ENCODE measurements at places on chromosomes 5 and 9. TPM values are rescaled to one million over a fixed set of nuclear protein-coding genes. Genes with fewer than 3 reads are reported as not detected.

GRCh38 chr9:34520505-34521385 is 2.0 kb downstream of the ENHO start:
- no peak for ATAC-seq

GRCh38 chr5:108687595-108688200 is 60.0 kb upstream of the FER start:
- ATAC-seq, result no peak

ADRB2 gene
- total RNA-seq, result 11.8 TPM

GRCh38 chr9:16368237-16369087 is 502.0 kb downstream of the BNC2 start:
- no peak for ATAC-seq

SLC6A18 gene
- not detected for total RNA-seq

DNA sequence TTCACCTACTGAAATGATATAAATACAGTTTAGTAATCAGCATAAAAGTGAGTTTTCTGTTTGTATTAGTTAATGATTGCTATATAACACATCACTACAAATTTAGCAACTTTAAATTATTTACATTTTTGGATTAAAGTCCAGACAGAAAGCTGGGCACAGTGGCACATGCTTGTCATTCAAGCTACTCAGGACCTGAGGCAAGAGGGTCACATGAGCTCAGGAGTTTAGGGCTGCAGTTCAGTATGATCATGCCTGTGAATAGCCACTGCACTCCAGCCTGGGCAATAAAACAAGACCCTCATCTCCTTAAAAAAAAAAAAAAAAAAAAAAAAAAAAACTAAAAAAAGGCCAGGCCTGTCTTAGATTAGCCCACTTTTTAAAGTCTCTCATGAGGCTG is 273.6 kb upstream of the CTNND2 start:
- no peak for ATAC-seq

IL4 gene
- total RNA-seq, result not detected

SV2C gene
- total RNA-seq, result 0.16 TPM

GRCh38 chr5:18798058-18798457 is 1163.8 kb downstream of the TAF11L14 start:
- no peak for ATAC-seq

DNA sequence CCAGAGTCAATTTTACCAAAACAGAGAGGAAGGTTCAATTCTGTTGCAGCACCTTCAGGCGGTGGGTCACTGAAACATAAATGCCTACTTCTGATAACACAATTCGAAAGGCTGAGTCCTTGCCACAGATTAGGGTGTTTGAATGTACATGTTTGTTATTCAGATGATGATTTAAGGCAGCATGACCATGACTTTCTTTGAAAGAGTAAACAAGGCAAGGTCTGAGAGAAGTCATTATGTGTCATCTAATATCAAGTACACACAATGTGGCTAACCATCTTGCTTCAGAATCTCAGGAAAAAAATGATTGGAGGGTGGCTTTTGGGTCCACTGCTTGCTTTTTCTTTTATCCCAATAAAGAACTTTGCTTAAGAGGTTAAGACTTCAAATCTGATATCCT is 457.5 kb downstream of the TAF11L14 start:
- ATAC-seq, result no peak

DNA sequence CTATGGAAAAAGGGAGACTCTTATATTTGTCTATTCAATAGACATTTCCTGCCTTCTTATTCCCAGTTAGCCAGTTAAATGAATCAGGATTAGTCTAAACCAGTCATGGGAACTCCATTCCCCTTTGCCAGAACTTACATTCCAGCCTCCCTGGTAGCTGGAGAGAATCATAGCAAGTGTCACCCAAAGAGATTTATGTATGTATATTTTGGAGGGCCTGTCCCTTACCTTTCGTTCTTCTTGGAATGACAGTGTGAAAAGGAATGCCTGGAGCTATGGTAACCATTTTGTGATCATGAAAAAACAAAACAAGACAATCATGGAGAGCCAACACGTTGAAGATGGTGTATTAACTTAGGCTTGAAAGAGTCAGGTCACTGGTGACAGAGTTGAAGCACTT is 627.7 kb downstream of the CCDC171 start:
- no peak for ATAC-seq

PCDHGA11 gene
- 4.0 TPM for total RNA-seq

DNA sequence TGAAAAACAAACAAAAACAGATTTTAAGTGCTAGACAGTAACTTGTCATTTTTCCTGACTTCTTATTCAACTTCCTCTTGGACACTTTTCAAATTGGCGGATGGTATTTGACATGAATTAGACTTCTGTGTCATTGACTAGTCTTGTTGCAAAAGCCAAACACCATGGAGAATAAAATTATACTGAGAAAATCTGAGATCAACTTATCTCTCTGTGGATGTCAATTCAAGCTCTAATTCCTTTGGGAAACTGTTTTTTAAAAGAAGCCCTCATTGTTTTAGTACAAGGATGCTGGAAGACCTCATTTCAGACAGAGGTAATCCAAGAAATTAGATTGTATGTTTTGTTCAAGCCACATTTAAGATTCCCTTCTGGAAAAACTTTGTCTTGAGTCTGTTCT is 831.0 kb downstream of the SEMA5A start:
- ATAC-seq, result no peak

DNA sequence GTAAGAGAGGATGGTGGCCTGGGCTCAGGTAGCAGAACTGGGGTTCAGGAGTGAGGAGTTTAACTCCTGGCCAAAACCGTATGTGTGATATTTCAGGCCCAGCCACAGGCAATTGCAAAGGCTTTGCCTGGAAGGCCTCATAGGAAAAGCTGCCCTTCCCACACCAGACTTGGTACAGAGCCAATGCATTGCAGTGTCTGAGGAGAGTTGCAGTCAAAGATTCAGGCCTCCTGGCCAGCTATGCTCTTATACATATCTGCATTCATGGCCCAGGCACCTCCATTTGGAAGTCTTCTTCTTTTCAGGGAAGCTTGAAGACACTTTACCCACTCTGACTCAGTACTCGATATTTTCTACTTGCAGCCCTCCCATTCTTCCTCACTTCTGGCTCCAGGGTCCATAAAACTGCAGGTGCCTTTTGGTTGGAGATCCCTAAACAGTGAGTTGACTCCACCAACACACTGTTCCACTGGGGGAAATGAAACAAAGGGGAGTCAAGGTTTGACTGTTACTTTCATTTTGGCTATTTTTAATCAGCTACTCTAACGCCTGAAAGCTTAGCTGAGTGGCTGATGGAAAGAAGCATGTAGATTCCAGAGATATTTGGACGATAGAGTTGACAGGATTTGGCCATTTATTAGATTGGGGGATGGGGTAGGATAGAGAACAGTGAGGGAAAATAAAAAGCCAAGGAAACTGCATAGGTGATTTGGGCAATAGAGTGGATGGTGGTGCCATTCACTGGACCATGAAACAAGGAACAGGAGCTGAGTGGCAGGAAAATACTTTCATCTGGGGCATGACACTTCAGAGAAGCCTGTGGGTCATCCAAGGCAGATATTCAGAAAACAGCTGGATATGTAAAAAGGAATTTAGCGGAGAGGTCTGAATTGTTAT is 30.6 kb upstream of the IL33 start:
- peak; percentile 58 for ATAC-seq

DMRT3 gene
- not detected for total RNA-seq

- no peak for ATAC-seq
Measured at GRCh38 chr5:148746826-148747535, 79.4 kb upstream of the ADRB2 start.

DNA sequence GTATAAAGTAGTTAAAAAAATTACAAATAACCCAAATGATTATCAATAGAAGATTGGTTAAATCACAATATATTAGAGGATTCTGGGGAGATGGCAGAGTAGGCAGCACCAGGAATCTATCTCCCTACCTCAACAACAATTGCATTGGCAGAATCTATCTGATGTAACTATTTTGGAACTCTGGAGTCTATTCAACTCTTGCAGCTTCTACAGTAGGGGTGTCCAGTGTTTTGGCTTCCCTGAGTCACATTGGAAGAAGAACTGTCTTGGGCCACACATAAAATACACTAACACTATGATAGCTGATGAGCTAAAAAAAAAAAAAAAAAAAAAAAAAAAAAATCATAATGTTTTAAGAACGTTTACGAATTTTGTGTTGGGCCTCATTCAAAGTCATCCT is 29.2 kb upstream of the ECM2 start:
- no peak for ATAC-seq

- ATAC-seq, result no peak
Measured at GRCh38 chr5:87282269-87282668, 14.6 kb downstream of the RASA1 start.

GRCh38 chr5:142032747-142033631 is 20.2 kb upstream of the GNPDA1 start:
- no peak for ATAC-seq

- ATAC-seq, result no peak
Measured at GRCh38 chr5:5155617-5156016, 15.5 kb downstream of the ADAMTS16 start.

Measured in gastroesophageal sphincter (tissue), 4 donors.